Activated CD4-positive, CD25-positive, alpha-beta regulatory T cell treated with anti-CD3 and anti-CD28 coated beads, Interleukin-2, amount 50 U/mL, for 72 hours (primary cell): ENCODE measurements at places on chromosomes 16 and 17.

GRCh38 chr16:29745853-29746345 lies at the start of gene C16orf54:
C16orf54 (minus strand) TSS chr16:29745990; CDS start chr16:29744951, 1,039 bp downstream.
- DNase-seq, result peak; percentile 78

GRCh38 chr17:51258756-51259563 lies 889 bp downstream of the MBTD1 start:
- no peak for DNase-seq

GRCh38 chr17:35243561-35244340 lies 879 bp downstream of the SLFN5 start:
- peak; percentile 61 for DNase-seq

DNA sequence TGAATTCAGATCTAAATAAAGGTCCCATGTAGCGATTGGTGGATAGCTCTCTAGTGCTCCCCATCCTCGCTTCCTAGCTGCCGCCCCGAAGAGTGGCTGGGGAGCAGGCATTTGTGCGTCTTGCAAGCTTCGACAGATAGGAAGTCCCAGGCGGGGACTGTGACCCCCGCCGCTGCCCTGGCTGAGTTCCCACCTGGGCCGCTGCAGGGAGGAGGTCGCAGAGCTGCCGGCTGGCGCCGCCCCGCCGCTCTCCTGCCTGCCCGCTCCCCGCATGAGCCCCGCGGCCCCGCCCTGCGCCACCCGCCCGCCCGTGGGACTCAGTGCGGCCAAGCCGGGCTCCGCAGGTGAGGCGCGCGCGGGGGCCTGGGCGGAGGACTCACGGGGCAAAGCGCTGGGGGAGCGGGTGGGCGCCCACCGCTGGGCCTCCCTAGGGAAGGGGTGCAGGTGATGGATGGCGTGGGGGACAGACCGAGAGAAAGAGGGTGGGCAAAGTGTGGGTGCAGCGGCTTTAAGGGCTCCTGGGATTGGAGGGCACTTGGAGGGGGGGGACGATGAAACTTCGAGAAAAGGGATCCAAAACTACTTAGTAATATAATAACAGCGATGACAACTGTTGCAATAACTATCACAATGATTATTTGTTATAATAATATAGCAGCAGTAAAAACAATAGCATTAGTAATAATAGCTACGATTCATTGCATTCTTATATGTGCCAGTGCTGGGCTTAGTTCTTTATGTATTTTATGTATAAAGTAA lies at the start of gene OTOA:
Gene OTOA (plus strand): TSS at position 80 of the 759 bp plus-strand sequence. CDS start 14,547 bp downstream, outside the sequence.
- DNase-seq, result no peak

GRCh38 chr17:73681946-73682345 lies 37.7 kb upstream of the SDK2 start:
- DNase-seq, result no peak

DNA sequence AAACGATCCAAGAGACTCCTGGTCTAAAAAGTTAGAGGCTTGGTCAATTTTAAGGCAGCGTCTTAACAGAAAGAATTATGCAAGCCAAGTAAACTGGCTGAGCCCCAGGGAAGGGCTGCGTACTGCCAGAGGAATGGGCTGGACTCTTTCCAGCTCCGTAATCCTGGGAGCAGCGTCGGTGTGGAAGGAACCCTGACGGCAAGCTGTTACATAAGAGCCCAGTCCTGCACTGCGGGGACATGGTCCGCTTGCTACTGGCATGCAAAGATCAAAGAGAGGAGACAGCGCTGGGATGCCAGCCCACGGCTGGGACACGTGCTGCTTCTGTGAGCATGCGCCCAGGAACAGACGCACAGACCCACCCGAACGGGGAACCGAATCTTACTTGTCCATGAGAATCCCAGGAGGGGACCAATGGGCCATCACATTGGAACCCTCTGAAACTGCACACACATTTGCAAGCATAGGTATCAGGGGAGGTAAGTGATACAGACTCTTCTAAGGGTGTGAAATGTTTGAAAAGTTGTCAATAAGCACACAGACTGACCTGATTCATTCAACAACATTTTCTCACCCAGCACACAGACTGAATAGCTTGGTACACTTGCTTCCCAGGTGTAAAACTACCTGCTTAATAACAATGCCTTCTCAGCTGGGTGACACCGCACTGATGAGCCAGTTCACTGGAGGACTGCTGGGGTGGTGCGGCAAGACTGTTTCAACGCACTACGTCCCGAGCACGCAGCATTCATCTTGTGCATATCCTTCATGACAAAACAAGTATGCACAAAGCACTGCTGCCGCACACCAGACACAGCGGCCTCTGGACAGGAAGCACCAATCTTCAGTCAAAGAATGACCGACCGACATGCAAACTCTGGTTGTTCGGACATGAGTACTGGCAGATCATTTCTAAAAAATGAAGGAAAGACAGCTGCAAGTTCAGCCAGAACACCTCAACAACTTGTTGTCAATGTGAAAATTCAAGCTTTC lies 94.9 kb downstream of the ANKRD11 start:
- DNase-seq, result no peak

DNA sequence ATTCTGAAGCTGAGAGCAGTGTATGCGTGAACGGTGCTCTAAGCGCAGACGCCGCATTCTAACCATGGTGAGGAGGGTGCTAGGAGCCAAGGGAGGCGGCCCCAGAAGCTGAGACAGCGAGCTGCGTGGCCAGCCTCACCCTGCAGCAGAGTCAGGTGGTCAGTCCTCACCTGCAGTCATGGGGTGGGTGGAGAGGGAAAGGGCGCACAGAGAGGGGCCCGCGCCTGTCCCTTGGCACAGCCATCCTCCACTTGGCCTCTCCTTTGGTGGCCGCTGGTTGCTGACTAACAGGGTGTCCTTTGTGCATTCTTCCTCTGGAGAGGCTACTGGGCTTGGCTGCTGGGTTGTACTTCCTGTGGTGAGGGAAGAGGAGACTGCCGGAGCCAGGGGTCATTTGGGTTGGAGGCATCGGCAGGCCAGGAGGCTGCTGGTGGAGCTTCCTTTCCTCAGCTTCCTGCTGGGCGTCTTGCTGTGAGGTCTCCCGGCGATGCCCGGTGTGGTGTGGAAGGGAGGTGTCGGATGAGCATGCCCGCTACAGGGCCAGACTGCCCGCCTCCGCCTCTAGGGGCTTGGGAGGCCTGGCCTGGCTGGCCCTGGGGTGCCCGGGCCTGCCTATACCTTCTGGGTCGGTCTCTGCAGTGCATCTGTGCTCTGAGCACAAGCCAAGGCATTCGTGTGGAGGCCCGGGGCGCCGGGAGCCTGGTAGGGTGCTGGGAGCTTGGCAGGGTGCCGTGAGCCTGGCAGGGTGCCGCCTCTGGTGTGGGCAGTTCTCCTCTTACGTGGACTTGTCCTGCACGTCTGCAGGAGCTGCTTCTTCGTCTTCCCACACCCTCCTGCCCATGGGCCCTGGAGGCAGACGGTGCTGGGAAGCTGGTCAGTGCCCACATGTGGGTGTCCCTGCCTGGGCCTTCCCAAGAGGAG lies 17.4 kb downstream of the RNF213 start:
- DNase-seq, result no peak

- DNase-seq, result no peak
Measured at GRCh38 chr17:66364990-66365490, 62.6 kb downstream of the PRKCA start.

GRCh38 chr16:35565626-35566025 lies 2106.2 kb downstream of the TP53TG3F start:
- no peak for DNase-seq

DNA sequence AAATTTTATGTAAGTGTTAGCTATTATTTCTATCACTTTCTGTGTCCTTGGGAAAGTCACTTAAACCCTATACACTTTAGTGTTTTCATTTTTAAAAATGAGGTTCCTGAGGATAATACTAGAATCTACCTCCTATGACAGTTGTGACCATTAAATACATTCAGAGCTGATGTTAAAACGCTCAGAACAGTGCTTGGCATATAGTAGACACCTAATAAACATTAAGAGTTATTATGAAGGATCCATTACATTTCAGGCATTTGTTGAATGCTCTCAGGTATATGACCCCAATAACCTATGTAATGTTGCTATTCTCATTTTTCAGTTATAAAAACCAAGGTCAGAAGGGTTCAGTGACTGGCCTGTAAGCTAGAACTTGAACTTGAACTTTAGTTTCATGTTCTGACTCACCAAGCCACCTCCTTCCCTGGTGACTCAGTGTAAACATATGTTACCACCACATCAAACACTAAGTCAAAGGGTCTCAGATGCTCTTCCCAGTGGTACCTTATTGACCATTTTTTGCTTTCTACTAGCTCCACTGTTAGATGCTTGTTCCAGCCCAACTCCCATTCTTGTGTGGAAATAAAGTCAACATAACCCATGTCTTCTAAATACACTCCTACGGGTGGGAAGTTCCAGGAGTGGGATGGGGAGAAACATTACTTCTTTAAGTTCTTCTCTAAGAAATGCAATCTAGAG lies 47.6 kb downstream of the HSD17B2 start:
- DNase-seq, result no peak

- peak; percentile 80 for DNase-seq
Measured at GRCh38 chr17:29591737-29592608, 959 bp upstream of the ANKRD13B start.

DNA sequence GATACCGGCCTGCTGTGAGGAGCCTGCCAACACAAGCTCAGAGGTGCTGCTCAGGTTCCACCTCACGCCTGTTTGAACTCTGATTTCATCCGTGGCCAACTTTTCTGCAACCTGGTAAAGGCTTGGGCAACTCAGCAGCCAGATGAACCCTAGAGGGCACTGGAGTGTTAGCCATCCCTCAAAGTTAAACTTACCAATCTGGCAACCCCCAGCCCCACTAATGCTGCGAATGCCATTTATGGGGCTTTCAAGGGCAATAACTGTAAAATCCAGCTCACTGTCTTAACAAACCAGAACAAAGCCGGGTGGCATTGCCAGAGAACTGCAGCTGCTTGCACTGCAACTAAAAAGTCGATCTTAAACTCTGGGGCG lies 105.5 kb downstream of the AXIN2 start:
- DNase-seq, result no peak
